ENCODE measurements at places on chromosomes 2 and 18. TPM values are rescaled to one million over a fixed set of nuclear protein-coding genes. Genes with fewer than 3 reads are reported as not detected.

- DNase-seq, result no peak
Observed at GRCh38 chr2:170744248-170745002, 25.8 kb upstream of the ERICH2 start.

- peak; percentile 52 for DNase-seq
Observed at GRCh38 chr2:192887337-192887736, 692.6 kb upstream of the TMEFF2 start.

GRCh38 chr2:168056242-168056787, 191.1 kb downstream of the STK39 start:
- no peak for DNase-seq

COLEC12 gene
- 25.4 TPM for polyA plus RNA-seq
